ENCODE measurements at places on chromosomes 11 and 22.

- no peak for DNase-seq
Observed at GRCh38 chr11:63888170-63889086, 28.5 kb downstream of the RCOR2 start.

DNA sequence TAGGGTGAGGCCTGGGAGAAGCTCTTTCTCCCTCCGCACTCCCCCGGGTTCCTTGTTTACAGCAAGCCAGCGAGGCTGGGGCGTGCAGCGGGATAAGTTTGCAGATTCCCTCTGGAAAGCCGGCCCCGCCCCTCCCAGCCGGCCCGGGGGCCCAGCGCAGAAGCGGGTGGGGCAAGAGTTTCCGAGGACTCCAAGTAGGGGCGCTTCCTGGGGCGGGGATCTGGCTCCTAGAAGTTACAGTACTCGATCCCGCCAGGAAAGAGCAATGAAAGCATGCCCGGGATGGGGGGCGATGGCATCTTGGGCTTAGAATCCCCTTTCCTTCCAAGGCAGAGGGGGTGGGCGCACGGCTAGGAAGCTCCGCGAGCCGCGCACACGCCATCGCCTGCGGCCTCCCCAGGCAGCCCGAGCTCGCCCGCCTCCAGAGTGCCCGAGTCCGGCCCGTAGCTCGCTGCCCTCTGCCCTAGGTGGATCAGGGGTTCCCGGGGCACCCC lies 385 bp downstream of the TST start:
- DNase-seq = no peak

DNA sequence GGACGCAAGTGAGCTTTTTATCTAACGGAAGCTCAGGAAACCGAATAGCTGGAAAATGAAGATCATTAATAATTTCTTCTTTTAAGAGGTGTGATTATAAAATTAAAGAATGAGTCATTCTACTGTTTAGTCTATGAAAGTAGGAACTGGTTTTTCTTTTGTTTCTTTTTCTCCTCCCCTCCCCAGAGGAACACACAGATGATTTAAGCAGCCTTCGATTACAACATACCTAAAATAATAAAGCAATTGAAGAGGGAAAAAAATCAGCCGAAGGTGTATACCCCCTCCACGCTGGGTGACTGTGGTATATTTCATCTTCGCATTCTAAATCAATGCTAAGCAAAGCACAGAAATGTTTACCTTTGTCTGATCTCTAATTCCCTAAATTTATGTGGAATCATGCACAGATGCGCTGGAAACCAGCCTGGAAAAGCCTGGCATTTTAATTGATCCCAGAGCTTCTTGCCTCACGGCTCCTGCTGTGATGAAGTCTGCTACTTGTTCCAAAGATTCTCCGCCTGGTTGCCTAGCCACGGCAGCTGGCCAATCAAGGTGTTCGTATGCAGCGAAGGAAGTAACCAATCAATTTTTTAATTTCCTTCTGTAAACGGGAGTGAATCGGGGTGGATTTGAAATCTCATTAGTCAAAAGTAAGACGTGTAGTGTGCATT lies 133.9 kb downstream of the FANCF start:
- no peak for DNase-seq

DNA sequence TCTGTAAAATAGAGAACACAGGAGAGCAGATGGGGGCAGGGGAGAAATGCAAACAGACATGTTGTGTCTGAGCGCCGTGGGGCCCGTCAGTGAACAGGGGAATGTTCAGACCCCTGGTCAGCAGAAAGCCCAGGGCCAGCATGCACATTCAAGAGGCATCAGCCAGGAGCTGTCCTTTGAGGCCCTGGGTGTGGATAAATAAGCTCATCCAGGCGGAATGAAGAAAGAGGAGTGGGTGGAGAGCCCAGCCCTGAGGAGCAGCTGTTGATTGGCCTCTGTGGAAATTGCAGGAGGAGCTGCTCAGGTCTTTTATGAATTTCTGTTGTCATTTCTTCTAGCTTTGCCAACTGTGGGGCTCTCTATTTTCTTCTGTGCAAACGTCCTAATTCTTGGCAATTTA lies 49.7 kb upstream of the CECR2 start:
- DNase-seq = no peak

- no peak for DNase-seq
Observed at GRCh38 chr11:69220561-69221051, 64.9 kb downstream of the SMIM38 start.

GRCh38 chr11:118699506-118700220 lies 20.2 kb upstream of the TREH start:
- DNase-seq = no peak

DNA sequence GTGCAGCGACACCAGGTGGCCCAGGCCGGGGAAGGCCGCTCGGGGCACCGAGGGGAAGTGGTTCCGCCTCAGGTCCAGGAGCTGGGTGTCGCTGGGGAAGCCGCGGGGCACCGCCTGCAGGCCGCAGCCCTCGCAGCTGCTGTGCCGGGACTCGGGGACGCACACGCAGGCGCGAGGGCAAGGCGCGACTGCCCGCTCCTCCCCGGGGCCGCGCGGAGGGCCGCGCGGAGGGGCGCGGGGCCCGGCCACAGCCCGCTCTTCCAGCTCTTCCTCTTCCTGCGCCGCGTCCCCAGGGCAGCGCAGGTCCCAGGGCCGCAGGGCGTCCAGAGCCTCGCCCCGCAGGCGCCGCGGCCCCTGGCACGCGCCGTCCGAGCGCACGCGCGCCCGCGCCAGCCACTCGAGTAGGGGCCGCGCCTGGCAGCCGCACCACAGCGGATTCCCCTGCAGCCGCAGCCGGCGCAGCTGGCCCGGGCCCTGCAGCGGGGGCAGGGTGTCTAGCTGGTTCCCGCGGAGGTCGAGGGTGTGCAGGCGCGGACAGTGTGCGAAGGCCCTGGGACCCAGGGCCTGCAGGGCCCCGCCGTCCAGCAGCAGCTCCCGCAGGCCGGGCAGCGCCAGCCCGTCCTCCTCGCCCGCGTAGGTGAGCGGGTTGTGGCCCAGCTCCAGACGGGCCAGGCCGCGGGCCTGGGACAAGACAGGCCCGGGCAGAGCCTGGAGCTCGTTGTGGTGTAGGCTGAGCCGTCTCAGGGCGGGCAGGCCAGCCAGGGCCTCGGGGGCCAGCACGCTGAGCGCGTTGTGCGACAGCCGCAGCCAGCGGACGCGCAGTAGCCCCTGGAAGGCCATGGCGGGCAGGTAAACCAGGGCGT lies 2.8 kb downstream of the CHADL start:
- no peak for DNase-seq

DNA sequence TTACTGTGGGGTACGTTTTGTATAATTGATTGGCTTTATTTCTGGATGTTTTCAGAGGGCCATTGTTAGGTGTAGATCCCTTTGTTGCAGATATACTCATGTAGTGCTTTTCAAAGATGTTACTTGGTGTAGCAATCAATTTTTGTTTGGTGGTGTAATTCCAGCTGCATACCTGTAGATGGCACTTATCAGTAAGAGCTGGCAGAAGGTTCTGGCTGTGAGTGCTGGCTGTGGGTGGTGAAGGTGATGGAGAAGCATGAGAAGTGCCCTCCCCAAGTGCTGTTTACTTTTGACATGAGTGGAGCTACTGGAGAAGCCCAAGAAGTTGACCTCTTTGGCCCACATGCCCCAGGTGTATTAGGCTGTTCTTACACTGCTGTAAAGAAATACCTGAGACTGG lies 1074.9 kb downstream of the FAM181B start:
- no peak for DNase-seq

- no peak for DNase-seq
Observed at GRCh38 chr22:19984201-19984753, 32.3 kb downstream of the ARVCF start.

GRCh38 chr11:27470826-27471588 lies 1.6 kb downstream of the LGR4 start:
- DNase-seq = no peak

DNA sequence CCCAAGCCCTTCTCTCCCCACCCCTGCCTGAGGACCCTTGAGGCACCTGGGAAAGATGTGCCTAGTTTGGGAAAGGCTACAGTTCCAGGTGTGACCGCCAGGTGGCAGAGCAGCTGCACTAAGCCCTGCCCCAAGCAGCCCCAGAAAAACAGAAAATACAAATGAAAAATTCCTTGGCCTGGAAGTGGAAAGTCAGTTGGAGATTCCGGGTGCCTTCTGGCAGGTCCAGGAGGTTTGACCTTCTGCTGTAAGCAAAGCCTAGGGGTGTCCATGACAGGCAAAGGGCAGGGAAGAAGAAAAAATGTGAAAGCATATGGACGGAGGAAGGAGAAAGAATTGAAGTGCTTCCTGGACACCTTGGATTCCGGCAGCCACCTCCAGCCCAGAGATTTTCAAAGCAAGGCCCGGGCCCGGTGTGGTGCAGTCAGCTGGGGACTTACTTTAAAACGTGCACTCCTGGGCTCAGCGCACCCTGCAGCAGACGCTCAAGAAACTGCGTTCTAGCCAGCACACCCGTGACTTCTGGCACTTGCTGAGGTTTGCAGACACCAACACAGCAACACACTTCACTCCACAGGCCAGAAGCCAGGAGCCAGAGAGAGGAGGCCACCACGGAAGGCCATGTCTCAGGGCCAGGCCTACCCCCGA lies 37.3 kb upstream of the SLC22A12 start:
- no peak for DNase-seq

DNA sequence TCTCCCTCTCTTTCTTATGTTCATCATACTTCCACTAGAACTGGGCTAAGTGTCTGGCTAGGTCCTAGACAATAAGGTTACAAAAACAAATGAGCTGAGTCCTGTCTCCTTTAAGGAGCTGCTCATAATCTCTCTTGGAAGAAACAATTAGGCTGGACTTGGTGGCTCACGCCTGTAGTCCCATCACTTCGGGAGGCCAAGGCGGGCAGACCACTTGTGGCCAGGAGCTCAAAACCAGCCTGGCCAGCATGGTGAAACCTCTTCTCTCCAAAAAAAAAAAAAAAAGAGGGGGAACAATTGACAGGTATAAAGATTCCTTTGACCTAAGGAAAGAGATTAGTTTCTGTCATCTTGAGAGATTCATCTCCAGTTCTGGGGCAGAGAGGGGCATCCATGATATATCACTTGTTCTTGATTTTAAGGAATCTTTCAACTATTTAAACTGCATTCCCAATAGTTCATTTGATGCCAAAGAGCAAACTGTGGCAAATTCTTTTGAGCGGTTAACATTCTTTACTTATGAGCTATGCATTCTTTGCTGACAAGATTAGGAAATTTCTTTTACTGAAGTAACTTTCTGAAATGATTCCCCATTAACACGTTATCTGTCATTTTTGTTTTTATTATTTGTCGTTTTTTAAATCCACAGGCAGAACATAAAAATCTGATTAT lies 125.5 kb downstream of the C11orf87 start:
- no peak for DNase-seq

GRCh38 chr11:118612378-118612777 lies 5.0 kb downstream of the PHLDB1 start:
- DNase-seq = no peak

GRCh38 chr11:66639066-66639813 lies 737 bp downstream of the RBM4 start:
- DNase-seq = no peak

DNA sequence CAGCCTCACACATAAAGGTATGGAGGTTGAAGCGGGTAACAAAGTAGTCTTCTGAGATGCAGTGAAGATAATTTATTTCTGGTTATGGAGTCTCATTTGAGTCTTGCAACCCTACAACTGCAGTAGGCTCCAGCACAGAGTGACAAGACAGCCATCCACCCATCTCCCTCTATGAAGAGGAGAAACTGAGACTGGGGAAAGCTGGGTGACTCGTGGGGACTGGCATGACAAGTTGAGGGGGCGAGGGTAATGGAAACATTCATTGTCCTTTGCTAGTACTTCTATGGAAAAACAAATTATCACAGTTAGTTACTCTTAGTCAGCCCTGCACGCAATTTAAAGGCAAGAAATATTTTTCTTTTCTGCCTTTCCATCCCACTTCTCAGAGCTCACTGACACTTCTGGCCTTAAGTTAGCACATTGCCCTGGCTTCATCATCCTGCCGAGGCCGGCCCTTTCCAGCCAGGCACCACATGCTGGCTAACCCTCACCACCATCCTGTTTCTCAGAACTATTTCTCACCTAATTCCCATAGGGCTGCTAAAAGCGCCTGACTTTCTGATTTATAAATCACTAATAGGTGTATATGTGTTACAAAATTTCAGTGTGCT lies 361.1 kb downstream of the ETS1 start:
- DNase-seq = no peak

- no peak for DNase-seq
Observed at GRCh38 chr11:36627006-36627405, 29.0 kb upstream of the RAG2 start.

- no peak for DNase-seq
Observed at GRCh38 chr11:45919806-45920530, 2.3 kb upstream of the PEX16 start.

DNA sequence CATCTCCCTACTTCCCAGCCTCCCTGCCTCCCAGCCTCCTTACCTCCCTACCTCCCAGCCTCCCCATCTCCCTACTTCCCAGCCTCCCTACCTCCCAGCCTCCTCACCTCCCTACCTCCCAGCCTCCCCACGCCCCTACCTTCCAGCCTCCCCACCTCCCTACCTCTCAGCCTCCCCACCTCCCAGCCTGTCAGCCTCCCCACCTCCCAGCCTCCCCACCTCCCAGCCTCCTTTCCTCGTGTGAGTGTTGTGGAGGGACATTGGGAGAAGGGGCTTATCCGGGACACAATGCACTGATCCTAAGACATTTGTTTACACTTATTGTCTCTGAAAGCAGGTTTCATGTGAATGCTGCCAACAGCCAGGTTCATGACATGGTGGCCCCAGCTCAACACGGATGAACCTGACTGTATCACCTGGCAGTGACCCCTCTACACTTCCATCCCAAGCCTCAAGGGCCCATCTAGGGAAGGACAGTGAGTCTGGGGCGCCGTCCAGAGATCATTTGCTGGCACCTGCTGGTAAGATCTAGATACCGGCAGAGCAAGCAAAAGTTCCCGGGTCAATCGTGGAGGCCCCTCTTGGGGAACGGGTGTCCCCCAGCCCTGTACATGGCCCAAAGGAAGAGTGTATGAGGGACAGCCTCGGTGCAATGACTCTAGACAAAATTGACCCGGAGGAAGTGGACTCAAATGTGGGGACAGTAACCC lies 34.5 kb upstream of the TH start:
- DNase-seq = no peak

- DNase-seq = no peak
Observed at GRCh38 chr22:19892257-19892879, 37.7 kb upstream of the GNB1L start.

- DNase-seq = no peak
Observed at GRCh38 chr11:2863276-2863618, 22.3 kb downstream of the CDKN1C start.
